ENCODE measurements at places on chromosomes 6 and 20.

GRCh38 chr20:20369250-20370093 lies 1.6 kb downstream of the INSM1 start:
- DNase-seq, result no peak

DNA sequence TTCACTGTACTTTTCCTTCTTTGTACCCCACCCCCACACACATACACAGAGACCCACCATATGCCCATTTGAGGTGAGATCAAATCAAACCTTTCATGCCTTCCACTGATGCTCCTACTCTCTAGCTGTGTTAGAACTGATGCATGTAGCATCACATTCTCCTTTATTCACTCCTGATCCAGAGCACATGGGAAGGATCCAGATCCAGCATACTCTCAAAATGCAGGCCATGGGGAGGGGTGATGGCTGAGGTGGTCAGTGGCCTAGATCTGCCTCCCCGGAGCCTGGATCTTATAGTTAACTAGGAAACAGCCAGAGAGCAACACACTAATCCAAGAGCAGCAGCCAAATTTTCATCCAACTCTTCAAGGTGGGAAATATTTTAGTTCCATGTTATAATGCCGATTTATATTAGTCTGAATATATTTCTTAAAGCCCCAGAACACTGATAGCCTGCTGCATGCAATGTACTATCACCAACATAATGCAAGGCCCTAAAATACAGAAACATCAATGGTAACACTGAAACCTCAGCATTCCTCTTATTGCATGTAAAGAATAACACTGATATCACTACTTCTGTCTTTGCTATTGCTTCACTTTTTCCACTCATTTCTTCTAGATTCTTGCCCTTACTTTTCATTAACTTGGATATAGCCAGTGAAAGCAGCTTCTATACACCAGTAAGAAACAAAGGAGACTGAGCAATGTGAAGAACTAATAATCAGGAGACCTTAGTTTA lies 126.8 kb upstream of the BEND6 start:
- DNase-seq, result no peak

DNA sequence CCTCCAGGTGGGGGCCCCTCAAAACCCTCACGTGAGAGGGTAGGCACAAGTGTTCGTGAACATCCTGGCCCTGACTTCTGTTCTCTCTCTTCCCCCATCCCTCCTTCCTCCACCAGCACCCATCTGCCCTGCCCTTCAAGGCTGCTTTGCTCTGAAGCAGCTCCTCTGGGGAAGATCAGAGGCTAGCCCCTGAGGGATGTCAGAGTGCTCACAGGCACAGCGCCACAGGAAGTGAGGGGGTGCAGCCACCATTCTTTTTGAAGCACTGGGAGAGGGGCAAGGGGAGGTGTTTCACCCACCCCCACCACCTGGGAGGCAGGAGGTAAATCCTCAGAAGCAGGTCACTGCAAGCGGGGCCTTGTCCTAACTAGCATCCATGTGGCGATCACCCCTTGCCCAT lies 11.4 kb downstream of the MOCS1 start:
- no peak for DNase-seq

- no peak for DNase-seq
These were observed 126.5 kb upstream of the FOXO3 start for GRCh38 chr6:108434222-108434621.

GRCh38 chr20:11153819-11154218 lies 480.0 kb upstream of the JAG1 start:
- DNase-seq, result no peak

DNA sequence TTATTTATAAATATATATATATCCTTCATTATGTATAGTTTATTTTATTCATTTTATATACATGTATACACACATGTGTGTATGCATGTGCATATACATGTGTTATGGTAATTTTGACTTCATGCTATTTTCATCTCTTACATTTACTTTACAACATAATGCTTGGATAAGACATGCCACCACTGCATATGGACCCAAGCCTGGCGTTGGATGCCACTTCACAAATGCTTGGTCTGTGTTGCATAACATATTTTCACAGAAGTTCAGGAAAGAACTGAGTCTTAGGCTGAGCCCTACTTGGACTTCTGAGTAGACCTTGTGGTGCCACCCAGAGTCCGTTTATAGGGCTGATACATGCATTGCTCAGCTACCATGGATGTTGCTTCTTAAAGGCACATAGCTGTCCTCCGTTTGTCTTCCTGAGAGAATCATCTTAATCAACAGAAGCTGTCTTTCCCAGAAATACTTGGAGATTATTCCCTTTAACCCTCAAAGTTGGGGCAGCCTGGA lies 337.8 kb downstream of the BTBD3 start:
- no peak for DNase-seq

GRCh38 chr6:128694303-128695009 lies 174.1 kb upstream of the PTPRK start:
- no peak for DNase-seq

- DNase-seq, result no peak
These were observed 73.2 kb downstream of the ROS1 start for GRCh38 chr6:117352466-117353081.

DNA sequence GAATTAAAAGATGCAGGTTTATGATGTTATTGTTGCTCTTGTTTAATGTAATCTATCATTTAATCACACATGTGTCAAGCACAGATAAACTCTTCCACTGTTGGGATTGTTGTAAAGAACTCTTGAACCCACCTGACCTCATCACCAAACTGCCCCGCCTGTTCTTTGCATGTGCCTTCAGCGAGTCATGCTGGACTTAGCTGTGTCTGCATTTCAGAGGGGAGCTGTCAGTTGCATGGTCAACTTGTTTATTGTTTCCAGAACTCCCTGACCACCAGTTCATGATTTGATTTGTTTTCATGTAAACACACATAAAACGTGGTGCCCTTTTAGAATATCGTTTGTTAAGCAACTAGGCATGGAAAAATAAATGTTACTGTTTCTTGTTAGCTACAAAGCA lies 93.6 kb downstream of the KHDC1L start:
- DNase-seq, result no peak

DNA sequence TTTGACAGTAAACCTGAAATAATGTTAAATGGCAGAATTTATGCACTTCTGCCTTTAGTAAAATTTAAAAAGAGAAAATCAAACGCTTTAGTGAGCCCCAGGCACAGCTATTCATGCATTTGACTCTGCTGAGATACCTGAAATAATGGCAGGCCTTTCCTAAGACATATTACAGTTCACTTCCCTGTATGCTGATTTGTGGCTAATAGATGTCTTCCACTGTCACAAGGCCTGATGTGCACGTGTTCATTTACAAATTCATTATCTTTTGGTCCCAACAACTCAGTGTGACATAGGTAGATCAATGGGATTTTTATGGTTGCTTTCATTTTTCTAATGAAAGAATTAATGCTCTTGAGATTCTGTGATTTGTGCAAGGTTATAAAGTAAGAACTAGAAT lies 449.7 kb upstream of the RGS17 start:
- no peak for DNase-seq

- DNase-seq, result no peak
These were observed 102.8 kb upstream of the TMEM170B start for GRCh38 chr6:11434565-11435326.

DNA sequence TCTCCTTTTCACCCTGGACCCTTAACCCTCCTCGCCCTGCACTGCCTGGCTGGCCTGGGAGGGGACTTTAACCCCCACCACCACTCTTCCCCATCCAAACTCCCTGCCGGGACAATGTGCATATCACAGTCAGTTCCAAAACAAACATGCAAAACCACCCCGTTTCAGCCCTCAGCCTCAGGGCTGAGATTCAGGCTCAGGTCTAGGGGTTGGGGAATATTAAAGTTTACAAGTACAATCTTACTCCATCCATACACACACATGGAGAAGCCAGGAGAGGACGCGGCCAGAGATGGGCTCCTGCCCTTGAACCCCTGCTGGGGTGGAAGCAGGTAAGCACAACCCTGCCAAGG lies 534 bp downstream of the KIAA1755 start:
- DNase-seq, result no peak

- no peak for DNase-seq
These were observed 22.8 kb downstream of the PANK2 start for GRCh38 chr20:3911956-3912355.

GRCh38 chr6:16450821-16451220 lies 212.4 kb downstream of the GMPR start:
- DNase-seq, result no peak

DNA sequence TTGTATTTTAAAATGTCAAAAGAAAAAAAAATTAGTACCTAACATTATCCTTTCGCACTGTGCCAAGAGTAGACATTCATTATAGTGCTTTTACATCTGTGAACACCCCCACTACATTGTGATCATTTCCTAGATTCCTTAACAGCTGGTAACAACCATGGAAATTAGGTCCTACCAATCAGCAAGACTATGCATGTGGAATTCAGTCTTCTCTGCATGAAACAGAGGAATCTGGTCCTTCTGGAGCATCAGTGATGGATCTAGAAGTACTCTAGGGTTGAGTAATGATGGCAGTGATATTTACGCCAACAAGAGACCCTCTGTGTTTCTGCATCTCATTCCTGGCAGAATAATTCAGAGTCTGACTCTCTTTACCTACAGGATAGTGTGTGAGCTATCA lies 9.4 kb downstream of the OR12D1 start:
- no peak for DNase-seq

DNA sequence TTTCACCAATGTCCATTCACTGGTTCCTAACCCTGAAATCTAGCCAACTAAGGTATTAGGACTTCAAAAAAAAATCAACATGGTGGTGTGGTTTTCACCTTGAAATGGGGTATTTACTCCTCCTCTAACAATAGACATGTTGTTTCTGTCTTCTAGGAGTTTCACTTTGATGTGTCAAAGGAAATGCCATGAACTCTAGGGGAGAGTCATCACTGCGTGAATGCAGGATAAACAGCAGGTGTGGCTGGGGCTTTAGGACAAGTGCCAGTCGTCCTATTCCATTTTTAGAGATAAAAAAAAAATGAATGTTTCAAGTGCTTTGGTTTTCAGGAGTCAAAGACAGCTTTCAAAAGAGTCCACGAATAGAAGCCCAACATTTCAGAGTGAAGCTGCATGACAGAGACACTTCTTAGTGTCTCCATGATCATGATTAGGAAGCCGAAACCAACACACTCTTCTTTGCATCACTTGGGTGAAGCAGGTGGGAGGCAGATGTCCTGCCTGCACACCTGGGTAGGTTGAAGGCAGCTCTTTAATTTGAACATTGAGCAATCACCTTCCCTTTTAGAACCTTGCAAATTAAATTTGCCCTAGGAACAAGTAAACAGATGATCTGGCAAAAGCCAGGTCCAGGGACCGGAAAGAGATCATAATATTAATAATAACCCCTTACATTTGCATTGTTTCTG lies 328.5 kb upstream of the PRDM1 start:
- no peak for DNase-seq

- DNase-seq, result no peak
These were observed 35.8 kb upstream of the IGF2R start for GRCh38 chr6:159933077-159933476.

GRCh38 chr6:50925981-50926380 lies 107.3 kb downstream of the TFAP2B start:
- no peak for DNase-seq

GRCh38 chr6:2508071-2508470 lies 242.7 kb downstream of the MYLK4 start:
- DNase-seq, result no peak

DNA sequence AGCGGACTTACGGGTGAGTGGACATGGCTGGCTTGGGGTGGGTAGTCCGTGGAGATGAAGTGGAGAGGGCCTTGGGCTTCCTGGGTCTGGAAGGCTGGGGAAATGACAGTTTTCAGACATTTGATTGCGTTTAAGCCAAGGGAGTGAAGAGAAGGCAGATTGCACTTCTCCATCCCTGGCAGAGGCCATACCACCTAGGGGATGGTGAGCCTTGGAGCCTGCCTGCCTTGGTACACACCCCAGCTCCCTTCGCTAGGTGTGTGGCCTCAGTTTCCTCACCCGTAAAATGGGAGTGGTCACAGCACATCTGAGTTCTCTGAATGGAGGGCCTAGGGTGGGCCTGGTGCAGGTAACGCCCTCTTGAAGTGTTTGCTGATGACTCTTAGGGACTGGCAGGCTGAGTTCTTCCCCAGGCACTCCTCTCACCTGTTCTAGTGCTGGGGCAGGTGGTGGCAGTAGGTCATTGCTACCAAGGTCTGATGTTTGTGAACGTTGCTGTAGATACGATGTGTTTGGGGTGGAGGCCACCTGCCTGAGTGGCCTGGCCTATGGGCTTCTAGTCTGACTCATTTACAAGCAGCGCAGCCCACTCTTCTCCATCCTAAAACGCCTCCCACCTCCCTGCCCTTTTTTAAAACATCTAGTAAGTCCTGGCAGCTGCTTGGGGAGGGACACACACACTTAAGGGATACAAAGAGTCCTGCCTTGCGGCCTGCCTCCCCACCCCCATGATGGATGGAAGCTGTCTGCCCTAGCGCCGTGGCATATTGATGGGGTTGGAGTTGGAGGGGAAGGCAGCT lies 2.3 kb downstream of the RBM38 start:
- DNase-seq, result peak; percentile 19

GRCh38 chr6:43912116-43912577 lies 142.1 kb downstream of the VEGFA start:
- DNase-seq, result no peak

DNA sequence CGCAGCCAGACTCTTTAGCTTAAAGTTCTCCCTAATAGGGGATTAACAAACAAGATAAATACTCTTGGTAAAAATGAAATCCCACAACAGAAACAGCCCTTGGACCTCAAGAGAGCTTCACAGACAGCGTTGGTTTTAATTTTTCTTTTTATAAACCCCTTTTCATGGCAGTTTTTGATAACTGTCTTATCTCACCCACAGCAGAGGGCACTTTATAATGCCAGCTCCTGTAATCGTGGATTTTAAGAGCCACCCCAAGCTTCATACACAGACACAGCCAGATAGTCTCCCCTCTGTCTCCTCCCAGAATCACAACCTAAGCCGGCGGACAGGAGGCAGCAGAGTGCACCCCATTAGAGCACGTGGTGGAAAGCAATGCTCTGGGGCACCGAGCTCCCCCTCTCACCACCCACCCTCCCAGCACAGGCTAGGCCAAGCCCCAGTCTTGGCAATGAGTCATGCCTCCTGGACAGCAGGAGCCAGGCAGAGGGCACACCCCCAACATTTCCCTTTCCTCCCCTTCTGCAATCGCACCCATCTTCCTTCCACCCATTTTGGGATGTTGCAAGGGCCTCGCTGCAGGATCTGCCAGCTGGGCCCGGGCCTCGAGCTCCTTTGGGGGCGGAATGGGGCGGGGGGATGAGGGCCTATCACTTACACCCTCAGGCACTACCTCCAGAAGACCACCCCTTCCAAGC lies 2.4 kb downstream of the JAG1 start:
- DNase-seq, result no peak

- DNase-seq, result no peak
These were observed 208.3 kb upstream of the RIMS1 start for GRCh38 chr6:71678091-71678490.

Data from psoas muscle (tissue), 8 donors.